Stimulated activated CD4-positive, alpha-beta T cell treated with anti-CD3 and anti-CD28 coated beads, Interleukin-12 subunit alpha, Interleukin-12 subunit beta, amount 100 ng/mL, for 24 hours (primary cell): ENCODE measurements at places on chromosomes 2 and 18.

DNA sequence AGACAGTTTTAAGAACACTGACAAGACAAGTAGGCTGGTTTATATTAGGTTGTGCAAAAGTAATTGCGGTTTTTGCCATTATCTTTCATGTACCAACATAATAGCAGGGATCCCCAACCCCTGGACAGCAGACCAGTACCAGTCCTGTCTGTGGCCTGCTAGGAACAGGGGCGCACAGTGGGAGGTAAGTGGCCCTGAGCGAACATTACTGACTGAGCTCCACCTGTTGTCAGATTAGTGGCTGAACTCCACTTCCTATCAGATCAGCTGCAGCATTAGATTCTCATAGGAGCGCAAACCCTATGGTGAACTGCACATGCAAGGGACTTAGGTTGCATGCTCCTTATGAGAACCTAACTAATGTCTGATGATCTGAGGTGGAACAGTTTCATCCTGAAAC is 921.9 kb downstream of the CCDC85A start:
- DNase-seq, result no peak

- DNase-seq, result no peak
Measured at GRCh38 chr2:239600001-239600593, 199.3 kb upstream of the HDAC4 start.

DNA sequence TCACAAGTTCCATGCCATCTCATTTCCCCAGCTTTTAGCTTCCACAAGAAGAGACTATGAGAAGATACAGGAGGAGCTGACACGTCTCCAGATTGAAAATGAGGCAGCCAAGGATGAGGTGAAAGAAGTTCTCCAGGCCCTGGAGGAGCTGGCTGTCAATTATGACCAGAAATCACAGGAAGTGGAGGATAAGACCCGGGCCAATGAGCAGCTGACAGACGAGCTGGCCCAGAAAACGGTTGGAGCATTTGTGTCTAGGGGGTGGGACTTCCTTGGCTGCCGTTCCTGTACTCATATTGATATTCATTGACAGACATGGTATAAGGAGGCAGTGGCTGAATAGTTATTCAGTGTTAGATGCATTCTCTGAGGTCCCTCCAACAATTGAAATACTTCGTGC is 57.2 kb upstream of the LYPD6B start:
- no peak for DNase-seq

GRCh38 chr18:48184118-48184517 is 225.1 kb downstream of the ZBTB7C start:
- no peak for DNase-seq

- no peak for DNase-seq
Measured at GRCh38 chr2:85712336-85712735, 18.2 kb downstream of the GNLY start.

- no peak for DNase-seq
Measured at GRCh38 chr2:232609607-232610006, 23.8 kb upstream of the EFHD1 start.

GRCh38 chr18:39531659-39532058 is 1966.1 kb upstream of the CELF4 start:
- DNase-seq, result no peak

- no peak for DNase-seq
Measured at GRCh38 chr2:25265802-25266201, 75.9 kb downstream of the DNMT3A start.

- DNase-seq, result no peak
Measured at GRCh38 chr2:108364676-108365297, 13.0 kb upstream of the SULT1C4 start.

DNA sequence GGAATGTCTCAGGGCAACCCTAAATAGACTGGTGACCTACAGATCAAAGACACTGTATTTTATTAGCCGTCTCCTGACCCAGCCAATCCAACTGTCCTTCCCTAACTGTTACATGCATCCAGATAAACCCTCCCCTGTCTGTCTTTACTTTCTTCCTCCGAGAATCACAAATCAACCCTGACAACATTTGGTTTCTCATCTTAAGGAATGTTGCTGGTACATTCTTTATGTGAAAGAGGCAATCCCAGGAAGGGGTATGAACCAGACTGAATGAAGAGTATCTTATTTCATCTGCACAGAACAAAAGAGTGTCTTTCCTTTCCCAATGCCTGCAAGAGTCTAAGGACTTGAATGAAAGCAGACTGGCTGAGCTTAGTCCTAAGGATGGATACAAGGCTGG is 113.9 kb upstream of the LTBP1 start:
- no peak for DNase-seq

DNA sequence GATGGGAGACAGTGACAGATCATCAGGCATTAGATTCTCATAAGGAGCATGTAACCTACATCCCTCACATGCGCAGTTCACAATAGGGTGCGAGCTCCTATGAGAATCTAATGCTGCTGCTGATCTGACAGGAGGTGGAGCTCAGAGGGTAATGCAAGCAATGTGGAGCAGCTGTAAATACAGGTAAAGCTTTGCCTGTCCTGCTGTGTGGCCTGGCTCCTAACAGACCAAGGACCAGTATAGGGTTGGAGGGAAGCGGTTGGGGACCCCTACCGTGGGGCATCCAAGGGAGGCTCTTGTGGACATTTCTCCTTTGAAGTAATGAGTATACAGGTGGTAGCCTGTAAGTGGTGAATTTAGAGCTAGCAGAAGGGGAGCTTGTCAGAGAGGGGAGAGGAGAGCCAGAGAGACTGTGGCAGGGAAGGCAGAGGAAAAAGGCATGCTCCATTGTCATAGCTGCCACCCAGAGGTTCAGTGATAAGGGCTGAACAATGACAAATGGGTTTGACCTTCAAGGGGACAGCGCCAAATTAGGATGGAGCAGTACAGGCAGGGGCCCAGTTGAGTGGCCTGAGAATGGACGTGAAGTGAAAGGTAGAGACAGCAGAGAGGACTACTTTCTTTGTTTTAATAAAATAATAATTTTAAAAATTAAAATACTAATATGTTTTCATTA is 15.2 kb upstream of the TMBIM1 start:
- DNase-seq, result no peak

- no peak for DNase-seq
Measured at GRCh38 chr2:10977003-10977402, 65.3 kb downstream of the KCNF1 start.

GRCh38 chr2:30758191-30758651 is 49.0 kb downstream of the CAPN13 start:
- no peak for DNase-seq

DNA sequence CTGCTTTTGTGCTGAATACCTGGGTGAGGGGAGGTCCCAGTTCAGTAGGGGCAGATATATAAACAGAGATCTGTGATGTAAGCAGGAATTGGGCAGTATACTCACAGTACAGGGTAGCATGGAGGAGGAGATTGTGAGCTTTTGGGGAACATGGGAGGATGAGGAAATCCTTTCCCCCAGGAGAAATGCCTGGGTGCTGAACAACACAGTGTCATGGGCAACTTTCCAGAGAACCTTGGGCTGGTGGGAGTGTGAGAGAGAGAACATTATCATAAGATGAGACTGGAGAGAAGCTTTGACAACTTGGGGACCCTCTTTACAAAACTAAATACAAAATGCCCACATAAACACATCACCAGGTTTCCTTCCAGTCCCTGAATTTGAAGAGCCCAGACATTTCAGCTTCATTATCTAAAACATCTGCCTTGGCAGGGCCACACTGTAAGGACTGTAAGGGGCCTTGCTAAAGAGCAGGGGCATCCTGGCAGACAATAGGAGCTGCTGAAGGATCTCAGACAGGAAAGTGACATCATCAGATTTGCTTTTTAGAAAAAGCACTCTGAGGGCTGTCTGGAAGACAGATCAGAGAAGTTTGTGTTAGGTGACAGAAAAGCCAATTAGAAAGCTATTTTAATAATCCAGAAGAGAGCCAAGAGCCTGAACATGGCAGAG is 303.1 kb upstream of the FBXO11 start:
- DNase-seq, result no peak

- DNase-seq, result no peak
Measured at GRCh38 chr2:121694398-121695170, 42.1 kb downstream of the NIFK start.

DNA sequence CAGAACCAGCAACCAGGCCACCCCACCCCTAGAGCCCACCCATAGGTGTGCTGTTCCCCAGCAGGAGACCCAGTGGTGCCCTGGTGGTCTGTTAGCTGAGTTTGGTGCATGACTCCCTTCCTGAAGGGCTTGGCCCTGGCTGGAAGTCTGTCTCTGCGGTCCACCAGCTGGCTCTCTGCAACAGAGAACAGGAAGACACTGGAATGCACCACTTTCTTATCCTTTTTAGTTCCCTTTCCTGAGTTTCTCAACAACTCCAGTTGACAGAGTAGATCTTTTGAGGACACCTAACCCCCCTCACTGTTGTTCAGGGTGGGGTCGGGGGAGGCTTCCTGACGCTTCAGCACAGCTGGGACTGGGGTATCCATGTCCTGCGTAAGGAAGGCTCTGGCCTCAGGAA is 11.9 kb upstream of the RPL37A start:
- DNase-seq, result no peak

DNA sequence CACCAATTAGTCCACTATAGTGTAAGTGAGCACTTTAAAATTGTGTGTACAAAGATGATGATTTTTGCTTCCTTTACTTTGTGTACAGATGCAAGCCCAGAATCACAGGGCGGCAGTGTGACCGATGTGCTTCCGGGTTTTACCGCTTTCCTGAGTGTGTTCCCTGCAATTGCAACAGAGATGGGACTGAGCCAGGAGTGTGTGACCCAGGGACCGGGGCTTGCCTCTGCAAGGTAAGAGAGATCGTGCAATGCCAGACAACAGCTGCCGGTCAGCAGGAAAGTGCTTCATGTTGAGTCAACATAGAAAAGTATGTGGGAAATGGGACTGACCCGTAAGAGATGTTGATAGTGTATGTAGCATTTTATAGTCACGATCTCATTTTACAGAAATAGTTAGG is 156.8 kb upstream of the TTC39C start:
- DNase-seq, result no peak

DNA sequence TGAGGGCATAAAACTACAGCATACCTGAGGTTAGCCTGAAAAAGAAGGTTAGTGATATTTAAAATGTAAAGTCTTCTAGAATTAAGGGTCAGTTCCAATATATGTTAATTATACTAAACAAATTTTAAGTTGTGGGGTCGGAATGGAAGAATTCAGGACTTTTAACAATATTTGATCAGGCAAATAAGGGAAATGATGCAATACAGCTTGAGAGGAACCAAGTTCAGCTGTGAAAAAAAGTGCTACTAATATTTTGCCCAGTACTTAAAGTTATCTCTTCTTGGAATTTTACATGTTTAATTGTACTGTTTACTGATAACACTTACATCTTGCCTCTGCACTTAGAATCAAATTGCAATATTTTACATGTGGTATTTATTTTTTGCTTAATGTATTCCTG is 345.5 kb upstream of the CWC22 start:
- no peak for DNase-seq

GRCh38 chr2:203407496-203407895 is 79.3 kb downstream of the ABI2 start:
- DNase-seq, result no peak

- no peak for DNase-seq
Measured at GRCh38 chr2:152550386-152550785, 166.9 kb downstream of the PRPF40A start.

- no peak for DNase-seq
Measured at GRCh38 chr2:84450288-84451227, 8.5 kb downstream of the SUCLG1 start.

DNA sequence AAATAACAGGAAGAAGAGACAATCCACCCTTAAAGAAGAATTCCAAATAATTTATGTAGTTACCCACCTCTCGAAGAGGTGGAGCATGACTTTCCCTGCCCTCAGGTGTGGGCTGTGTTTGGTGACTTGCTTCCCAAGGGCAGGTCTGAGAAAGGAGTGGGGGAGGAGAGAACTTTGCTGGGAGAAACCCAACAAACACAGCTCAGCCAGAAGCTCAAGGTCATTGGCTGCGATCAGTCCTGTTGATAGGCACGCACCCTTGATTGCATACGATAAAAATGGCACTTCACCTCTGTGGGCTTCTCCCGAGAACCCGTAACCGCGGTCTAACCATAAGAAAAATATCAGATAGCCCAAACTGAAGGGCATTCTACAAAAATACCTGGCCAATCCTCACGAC is 157.5 kb upstream of the ID2 start:
- DNase-seq, result no peak

DNA sequence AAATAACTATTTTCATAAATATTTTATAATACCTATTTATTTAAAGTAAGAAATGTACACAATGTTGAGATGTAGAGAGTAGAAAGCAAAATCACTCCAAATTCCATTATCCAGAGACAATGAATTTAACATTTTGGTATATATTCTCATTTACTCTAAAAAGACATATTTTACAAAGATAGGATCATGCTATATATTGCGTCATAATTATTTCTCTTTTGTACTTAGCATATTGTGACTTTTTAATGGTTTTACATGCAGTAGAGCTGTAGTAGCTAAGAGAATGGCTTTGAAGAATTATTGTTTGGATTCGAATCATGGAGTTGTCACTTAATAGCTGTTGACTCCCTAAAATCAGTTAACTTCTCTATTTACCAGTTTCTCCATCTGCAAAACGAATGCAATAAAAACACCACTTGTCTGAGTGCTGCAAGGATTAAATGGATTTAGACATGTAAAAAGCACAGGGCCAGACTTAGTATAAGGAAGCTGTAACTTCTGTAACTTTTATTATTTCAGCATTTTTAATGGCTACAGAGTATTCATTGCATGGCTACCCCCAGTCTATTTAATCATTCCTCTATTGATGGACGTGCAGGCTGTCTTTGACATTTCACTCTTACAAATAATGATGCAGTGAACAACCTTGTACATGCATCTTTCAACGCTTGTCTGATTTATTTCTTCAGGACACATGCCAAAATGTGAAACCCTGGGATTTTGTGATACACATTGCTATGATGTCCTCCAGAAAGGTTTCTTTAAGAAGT is 33.2 kb downstream of the KCNS3 start:
- DNase-seq, result no peak

- no peak for DNase-seq
Measured at GRCh38 chr2:175012516-175012915, 7.3 kb upstream of the CHN1 start.

DNA sequence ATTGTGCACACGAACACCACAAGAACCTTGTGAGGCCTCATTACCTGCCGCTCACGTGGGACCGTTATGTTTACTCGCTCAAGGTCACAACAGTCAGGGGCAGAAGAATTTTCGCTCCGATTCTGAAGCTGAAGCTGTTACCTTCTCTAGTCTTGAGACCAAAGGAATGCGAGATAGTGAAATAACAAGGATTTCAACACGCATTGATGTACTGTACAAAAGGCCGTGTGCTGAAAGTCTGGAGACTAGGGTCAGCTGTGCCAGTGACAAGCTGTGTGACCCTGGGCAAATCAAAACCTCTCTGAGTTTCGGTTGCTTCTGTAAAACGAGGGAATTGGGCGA is 583 bp downstream of the NEMP2 start:
- peak; percentile 26 for DNase-seq

DNA sequence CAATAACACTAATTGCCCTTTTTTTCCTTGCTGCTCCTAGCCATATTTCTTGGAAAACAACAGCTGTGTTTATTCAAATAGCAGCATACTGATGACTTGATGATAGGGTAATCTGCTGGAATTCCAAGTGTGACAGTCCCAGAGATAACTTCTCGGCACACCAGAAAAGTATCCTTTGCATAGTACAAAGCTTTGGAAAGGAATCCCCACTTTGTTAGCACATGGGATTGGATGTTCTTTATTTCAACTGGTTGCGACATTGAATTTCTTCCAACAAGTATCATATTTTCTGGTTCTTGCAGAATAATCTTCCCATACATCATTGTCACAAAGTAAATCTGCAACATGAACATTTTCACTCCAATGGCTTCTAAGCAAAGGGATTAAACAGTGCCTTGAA is 445.8 kb upstream of the ACVR2A start:
- DNase-seq, result no peak

GRCh38 chr2:160061533-160061932 is 882 bp downstream of the PLA2R1 start:
- no peak for DNase-seq
